ENCODE measurements at places on chromosomes 2 and 18. TPM values are rescaled to one million over a fixed set of nuclear protein-coding genes. Genes with fewer than 3 reads are reported as not detected.

- no peak for DNase-seq
Measured at GRCh38 chr18:3219631-3220335, at the start of gene MYOM1. TSS of gene MYOM1 (minus strand) at chr18:3219968. CDS start at chr18:3215223, 4,745 bp downstream.

DNA sequence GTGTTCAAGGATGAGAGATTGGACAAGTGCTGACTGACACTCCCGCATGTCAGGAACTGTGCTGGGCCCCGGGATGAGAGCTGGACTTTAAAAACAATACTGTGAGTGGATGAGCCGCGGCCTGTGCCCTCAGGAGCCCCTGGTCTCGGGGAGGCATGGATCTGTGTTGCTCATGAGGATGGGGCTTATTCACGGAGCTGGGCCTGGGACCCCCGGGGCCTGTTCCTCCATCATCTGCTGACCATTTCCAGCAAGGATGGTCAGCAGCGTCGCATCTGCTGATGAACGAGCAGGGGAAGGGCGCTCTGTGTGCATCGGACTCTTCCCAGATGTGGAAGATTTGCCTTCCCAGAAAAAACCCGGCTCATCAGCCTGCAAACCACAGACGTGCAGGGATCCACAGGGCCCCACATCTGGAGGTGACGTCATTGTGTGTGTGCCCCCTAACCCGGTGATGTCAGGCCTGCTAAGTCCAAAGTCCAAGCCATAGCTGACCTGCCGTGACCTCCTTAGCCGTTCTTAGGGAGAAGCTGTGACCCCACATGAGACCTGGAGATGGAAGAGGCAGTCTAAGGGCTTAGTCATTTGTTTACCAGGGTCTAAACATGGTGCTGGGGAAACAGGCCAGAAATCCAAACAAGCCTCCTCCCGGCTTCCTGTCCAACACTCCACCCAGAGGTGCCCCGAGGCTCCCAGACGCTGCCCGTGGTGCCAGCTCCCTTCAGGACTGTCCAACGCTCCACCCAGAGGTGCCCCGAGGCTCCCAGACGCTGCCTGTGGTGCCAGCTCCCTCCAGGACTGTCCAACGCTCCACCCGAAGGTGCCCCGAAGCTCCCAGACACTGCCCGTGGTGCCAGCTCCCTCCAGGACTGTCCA is 143.9 kb downstream of the PXDN start:
- DNase-seq: peak; percentile 92

The TIMM21 gene
- total RNA-seq: 45.3 TPM

DNA sequence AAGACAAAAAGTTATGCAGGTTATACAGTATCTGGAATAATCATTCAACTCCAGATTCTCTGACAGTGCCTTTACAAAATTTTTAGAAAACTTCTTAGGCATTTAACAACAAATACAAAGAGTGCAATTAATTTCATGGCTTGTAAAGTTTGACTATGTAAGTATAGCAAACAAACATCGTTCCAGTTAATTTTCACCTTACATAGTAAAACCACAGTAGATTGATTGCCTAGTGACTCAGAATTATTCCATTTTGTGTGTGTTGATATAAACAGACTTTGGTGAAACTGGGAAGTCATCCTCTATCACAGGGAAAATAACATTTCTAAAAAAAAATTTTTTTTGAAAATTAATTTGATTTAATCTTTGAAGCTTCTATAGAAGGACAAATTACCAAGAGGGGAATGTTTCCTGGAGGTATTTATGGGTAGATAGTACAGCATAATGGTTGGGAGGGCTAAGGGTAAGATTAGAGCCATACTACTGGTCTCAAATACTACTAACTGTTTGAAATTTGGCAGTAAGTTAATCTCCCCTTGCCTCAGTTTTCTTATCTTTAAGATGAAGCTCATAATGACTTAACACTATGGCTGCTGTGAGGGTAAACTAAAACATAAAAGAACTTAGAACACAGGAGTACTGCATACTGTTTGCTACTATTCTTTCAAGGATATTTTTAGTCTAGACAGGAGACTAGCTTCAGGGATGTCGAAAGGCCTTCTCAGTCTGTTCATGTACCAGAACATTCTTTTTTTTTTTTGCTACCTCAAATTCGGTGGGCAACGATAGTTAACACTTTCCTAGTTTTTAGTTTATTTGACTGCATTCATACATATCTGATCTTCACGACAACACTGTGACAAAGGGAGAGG is 19.6 kb downstream of the NDUFAF7 start:
- peak; percentile 4 for DNase-seq

The SCG2 gene
- total RNA-seq: 18.0 TPM

The NGEF gene
- total RNA-seq: 7.8 TPM

- DNase-seq: no peak
Measured at GRCh38 chr2:139790136-139790535, 1009.9 kb upstream of the NXPH2 start.

DNA sequence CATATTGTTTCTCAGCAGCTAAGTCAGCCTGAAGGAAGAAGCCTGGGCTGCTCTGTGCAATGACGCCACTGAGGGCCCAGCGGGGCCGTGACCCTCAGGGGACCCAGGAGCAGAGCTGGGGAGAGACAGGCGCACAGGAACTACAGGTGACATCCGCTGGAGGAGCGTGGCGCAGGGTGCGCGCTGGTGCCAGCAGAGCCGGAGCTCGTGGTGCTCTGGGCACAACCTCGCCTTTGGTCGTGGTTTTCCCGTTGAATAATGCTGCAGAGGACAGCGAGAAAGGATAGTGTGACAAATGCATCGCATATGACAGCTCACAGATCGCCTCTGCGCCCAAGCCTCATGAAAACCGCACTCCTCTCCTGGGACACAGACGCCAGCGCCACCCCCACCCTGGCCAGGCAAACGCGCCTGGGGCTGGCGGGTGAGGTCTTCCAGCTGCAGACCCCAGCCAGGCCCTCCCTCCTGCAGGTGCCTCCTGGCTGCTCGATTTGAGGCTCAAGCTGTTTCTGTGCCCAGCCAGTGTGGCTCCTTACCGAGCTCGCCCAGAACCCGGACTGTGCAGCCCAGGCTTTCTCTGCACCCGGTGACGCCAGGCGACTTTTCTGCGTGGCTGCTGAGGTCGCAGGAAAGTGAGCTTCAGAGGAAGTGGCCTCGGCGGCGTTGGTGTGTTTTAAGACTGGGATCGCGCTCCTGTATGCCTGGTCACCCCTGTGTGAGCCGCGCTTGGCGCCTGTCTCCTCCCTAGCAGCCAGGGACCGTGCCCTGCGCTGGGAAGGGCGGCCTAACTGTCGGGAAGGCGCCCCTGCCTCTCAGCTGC is 583.1 kb upstream of the HS6ST1 start:
- no peak for DNase-seq

- no peak for DNase-seq
Measured at GRCh38 chr2:10019602-10020400, 23.5 kb upstream of the KLF11 start.

All from M059J (cell line).